GM10248 (cell line): ENCODE measurements at places on chromosomes 1 and 21.

GRCh38 chr1:108817016-108817415, 39.9 kb downstream of the AKNAD1 start:
- DNase-seq, result no peak

DNA sequence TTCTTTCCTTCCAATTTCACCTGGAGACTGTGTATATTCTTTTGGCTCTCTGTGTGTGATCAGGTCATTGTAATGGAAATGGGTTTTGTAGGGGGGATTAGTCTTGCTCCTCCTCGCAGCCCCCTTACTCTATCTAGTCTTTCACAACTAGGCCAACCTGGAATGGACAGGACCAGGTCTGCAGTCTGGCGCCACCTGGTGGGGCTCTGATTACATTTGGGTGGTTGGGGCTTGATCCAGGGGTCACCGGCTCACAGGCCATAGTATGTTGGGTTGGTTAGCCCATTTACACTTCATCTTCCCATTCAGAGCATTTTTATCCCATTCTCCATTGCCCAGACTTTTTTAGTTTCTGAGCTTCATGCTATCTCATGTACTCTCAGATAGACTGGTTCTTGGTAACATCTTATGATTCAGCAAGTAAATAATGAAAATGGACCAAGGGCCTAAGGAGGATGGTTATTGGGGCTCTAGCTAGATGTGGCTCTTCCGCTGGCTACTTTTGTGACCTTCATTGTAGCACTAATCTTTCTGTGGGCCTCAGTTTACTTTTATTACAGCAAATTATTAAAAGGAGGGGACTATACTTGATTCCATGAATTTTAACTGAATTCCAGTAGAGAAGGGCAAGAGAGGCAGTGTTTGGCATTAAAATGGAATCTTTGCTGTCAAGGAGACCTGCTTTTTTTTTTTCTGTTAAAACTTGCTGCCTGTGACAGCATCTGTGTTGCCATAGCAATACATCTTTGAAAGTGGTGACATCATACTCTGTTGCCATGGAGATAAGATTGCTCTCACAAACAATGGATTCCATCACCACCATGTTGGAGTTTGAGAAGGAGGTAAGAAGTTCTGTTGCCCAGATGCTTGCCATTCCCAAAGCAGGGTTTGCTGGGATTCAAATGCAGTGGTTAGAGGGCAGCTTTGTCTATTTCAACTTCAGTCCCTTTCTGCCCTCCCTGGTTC, 150.1 kb downstream of the PLXNA2 start:
- peak; percentile 72 for DNase-seq

DNA sequence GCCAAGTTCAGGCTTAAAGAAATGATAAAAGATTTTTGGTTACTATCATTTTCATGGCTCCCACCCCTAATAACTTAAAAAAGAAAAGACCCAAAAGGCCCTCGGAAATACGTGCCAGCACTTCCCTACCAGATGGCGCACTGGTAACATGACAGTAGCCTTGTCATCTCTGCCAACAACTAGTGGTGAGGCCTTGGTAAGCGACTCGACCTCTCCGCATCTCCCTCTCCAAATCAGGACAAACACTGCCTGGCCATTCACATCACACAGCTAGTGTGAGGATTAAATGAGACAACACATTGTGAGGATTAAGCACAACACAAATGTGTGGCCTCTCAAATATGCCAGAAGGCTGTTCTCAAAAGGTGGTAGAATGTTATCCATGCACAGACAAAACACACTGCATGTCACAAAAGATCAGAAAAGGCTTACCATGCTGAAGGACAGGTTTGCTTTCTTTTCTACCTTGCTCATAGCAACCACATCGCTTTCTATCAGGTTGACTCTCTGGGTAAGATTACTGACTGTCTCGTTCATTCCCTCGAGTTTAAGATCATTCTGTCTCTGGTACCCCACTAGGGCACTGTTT, 16.4 kb downstream of the TEX38 start:
- no peak for DNase-seq

- no peak for DNase-seq
Measured at GRCh38 chr1:117566556-117566955, 39.3 kb upstream of the TENT5C start.

DNA sequence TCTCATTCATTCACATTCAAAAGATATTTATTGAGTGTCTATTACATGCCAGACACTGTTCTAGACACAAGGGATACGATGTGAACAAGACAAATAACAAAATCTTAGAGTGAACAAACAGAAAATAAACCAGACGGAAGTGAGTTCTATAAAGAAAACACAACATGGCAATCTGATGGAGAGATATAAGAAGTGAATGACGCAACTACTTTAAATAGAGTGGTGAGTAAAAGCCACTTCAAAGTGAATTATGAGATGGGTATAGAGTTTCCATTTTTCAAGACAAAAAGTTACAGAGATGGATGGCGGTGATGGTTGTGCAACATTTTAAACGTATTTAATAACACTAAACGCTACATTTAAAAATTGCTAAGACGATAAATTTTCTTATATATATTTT, 75.4 kb downstream of the CEP170 start:
- no peak for DNase-seq

GRCh38 chr1:183609313-183609712, 19.1 kb upstream of the NCF2 start:
- DNase-seq, result peak; percentile 48

DNA sequence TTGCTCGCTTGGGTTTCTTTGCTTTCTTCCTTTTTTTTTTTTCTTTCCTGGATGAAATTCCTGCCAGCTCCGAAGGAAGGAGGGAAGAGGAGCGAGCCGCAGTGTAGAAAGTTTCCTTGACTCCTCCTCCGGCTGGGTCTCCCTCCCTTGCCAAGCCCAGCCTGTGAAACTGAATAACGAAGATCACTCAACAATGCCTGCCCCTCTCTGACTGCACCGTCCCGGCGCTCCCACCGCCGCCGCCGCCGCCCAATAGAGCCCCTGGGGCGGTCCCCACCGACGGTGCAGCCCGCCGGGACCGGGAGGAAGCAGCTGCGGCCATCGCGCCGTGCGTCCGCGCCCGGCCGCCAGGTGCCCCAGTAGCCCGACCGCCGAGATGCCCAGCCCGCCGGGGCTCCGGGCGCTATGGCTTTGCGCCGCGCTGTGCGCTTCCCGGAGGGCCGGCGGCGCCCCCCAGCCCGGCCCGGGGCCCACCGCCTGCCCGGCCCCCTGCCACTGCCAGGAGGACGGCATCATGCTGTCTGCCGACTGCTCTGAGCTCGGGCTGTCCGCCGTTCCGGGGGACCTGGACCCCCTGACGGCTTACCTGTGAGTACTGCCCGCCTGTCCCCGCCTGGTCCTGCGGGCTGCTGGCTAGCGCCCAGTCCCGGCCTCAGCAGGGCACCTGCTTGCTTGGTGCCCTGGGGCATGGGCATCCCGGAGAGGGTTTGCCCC, at the start of gene LGR6:
LGR6 (plus strand) TSS at position 186 of the 714 bp plus-strand sequence; CDS start at position 377, 191 bp downstream.
- DNase-seq, result no peak
